ENCODE measurements at places on chromosomes 3 and 15.

- no peak for DNase-seq
These were observed 187.7 kb downstream of the ROBO2 start for GRCh38 chr3:77227567-77227966.

GRCh38 chr3:195555110-195555509 is 12.0 kb upstream of the PPP1R2 start:
- no peak for DNase-seq

- no peak for DNase-seq
These were observed 75.2 kb downstream of the ITGA11 start for GRCh38 chr15:68356778-68357177.

GRCh38 chr3:16614033-16615031 is 9.1 kb upstream of the DAZL start:
- DNase-seq = no peak

DNA sequence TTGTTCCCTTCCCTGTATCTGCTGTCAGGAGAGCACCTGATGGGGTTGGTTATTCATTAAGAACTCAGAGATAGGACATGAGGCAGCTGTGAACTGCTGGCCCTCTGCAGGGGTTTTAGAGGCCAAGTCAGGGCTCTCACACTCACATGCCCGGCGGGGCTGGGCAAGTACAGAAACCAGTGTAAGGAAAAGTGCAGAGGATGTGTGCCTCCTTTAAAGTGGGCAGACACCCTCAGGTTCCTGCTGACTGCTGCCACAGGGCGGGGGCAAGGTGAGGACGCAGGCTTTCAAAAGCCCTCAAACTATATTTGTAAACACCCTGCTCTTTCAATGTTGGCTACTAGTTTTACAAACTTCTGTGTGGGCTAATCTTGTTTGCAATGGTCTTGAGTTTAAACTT is 22.4 kb downstream of the CXCR6 start:
- DNase-seq = no peak

DNA sequence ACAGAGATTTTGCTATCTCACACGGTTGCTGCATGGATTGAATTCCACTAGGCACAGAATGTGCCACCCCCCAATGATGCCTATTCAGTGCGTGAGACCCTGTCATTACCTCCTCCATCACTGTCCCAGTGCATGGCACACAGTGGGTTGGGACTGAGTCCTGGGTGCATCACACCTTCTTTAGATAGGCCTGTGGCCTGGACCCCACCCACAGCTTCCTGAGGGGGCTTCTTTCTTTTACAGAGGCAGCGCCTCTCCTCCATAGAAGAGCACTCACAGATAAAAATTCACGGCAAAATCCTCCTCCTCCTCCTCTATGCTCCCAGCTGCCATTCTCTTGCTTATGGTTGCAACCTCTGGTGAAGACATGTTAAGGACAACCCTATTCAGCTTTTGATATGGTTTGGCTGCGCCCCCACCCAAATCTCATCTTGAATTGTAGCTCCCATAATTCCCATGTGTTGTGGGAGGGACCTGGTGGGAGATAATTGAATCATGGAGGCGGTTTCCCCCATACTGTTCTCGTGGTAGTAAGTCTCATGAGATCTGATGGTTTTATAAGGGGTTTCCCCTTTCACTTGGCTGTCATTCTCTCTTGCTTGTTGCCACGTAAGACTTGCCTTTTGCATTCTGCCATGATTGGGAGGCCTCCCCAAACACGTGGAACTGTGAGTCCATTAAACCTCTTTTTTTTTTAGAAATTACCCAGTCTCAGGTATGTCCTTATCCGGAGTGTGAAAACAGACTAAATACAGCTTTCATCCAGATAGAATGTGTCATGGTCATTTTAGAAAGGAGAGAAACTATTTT is 147.6 kb downstream of the KLF13 start:
- DNase-seq = no peak

- DNase-seq = no peak
These were observed 28.4 kb downstream of the OXSM start for GRCh38 chr3:25818335-25818734.

DNA sequence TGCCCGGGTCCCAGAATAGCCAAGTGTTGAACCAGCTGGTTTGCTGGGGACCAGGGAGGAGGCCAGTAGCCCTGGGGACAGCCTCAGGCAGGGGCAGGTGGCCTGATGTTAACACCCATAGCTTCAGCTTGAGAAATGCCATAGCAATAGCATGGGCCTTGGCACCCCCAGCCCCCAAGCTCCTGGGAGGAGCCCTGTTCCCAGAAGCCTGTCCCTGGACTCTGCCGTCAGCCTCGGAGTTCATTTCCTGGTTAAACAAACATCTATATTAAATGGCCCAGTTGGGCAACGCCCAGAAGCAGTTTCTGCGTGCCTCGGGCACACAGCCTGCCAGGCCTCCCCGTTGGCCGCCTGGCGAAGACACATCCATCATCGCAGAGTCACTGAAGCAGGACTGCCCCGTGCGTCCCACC is 58.2 kb downstream of the FGD5 start:
- no peak for DNase-seq

DNA sequence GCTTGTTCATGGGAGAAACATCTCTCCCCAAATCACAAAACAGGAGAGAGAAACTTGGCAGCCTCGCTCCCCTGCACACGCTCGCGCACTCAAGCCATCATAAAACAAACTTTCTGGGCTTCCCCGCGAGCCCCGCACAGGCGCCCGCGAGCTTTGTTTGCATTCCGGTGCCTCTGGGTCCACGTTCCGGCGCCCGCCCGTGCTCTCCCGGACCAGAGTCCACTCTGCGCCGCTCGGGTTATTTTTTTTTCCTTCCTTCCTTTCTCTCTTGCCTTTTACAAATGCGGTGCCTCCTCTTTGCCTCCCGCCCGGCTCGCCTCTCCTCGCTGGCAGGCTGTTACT is 363 bp downstream of the MAGI1 start:
- no peak for DNase-seq
